ENCODE measurements at places on chromosomes 2 and 18. TPM values are rescaled to one million over a fixed set of nuclear protein-coding genes. Genes with fewer than 3 reads are reported as not detected.

- no peak for DNase-seq
- H3K4me1 ChIP-seq: no peaks in the 10 kb centered on the region
- no peaks in the 10 kb centered on the region for H3K27me3 ChIP-seq
- no peak overlapping the region for H3K27ac ChIP-seq
- no peak overlapping the region for H3K4me3 ChIP-seq
Measured at GRCh38 chr2:109059474-109060165, 69.4 kb upstream of the SH3RF3 start.

DNA sequence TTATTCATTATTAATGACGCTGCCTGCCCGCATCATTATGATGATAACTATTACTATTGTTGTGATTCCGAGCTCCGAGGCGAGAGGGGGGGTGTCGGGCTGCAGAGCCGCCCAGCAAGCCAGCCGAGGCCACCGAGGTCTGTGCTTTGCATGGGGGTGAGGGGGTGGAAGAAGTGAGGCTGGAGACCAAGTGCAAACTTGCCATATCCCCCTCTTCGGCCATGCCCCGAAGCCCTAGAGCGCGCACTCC is 3.6 kb downstream of the BCL11A start:
- peaks cover 75% of the 10 kb centered on the region for H3K4me1 ChIP-seq
- H3K27me3 ChIP-seq: no peaks in the 10 kb centered on the region
- H3K36me3 ChIP-seq: no peaks in the 10 kb centered on the region
- DNase-seq: no peak

Gene MORN2
- total RNA-seq: 17.5 TPM

GRCh38 chr18:23568281-23569138 is 17.8 kb downstream of the NPC1 start:
- no peak overlapping the region for H3K4me3 ChIP-seq
- peaks cover 25% of the 10 kb centered on the region for H3K36me3 ChIP-seq
- H3K4me1 ChIP-seq: no peaks in the 10 kb centered on the region
- DNase-seq: no peak
- no peaks in the 10 kb centered on the region for H3K27me3 ChIP-seq

Gene TTR
- total RNA-seq: not detected

Gene UGT1A8
- not detected for total RNA-seq

- no peak overlapping the region for H3K4me3 ChIP-seq
- H3K4me1 ChIP-seq: peaks cover 15% of the 10 kb centered on the region
- DNase-seq: no peak
Measured at GRCh38 chr2:205217004-205217403, 465.3 kb upstream of the NRP2 start.
